ENCODE measurements at places on chromosomes 7 and 10. TPM values are rescaled to one million over a fixed set of nuclear protein-coding genes. Genes with fewer than 3 reads are reported as not detected.

Gene TRA2A
- 15.0 TPM for total RNA-seq

Gene AZGP1
- 0.39 TPM for total RNA-seq

Gene WNT16
- not detected for total RNA-seq

Gene MYH16
- total RNA-seq, result 1.1 TPM

Measured in hair follicular keratinocyte (primary cell).